Skeletal muscle cell (primary cell): ENCODE measurements at places on chromosomes 4 and X.
A peak's percentile ranks its signal among the peaks of the same experiment; 100 is the strongest.

DNA sequence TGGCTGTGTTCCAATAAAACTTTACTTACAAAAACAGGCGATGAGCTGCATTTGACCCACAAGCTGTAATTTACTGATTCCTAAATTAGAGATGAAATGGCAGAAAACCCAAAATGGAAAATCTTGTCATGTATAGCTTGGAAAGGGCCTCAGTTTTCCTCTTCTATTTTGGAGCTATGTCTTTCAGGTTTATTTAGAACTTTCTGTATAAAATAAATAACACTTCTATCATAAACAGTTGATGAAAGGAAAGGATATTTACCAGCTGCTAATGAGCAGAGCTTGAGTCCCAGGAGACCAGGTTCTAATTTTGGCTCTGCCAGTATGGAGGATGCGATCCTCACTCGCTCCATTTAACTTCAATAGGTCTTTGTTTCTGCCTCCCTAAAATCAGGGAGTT lies 213.5 kb downstream of the LDB2 start:
- no peak for DNase-seq

DNA sequence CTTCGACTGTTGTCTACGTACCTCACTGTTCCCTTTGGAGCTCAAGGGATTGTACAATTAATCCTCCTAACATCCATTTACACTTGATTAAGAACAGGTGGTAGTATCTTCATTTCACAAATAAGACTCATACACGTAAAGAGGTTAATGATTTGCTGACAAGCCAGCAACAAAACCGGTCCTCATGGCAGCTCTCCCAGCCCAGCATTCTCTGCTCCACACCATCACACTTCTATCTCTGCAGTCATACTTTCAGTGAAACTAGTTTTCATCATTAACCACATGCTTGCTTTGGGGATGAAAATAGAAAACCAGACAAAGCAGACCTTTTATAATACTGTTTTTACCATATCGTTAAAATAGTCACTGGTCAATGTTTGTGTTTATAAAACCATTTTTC lies 28.7 kb upstream of the CASK start:
- DNase-seq: no peak

- DNase-seq: no peak
Measured at GRCh38 chr4:1570291-1571164, 113.6 kb downstream of the FAM53A start.

DNA sequence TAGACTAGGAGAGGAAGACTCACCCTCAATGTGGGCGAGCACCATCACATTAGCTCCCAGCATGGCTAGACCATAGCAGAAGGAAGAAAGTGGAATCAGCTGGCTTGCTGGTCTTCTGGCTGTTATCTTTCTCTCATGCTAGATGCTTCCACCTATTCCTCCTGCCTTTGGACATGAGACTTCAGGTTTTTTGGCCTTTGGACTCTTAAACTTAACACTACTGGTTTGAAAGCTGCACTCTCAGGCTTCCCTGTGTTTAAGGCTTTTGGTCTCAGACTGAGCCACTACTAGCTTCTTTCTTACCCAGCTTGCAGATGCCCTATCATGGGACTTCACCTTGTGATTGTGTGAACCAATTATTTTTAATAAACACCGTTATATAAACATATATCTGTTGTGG lies 39.0 kb upstream of the UGT2B4 start:
- DNase-seq: no peak

DNA sequence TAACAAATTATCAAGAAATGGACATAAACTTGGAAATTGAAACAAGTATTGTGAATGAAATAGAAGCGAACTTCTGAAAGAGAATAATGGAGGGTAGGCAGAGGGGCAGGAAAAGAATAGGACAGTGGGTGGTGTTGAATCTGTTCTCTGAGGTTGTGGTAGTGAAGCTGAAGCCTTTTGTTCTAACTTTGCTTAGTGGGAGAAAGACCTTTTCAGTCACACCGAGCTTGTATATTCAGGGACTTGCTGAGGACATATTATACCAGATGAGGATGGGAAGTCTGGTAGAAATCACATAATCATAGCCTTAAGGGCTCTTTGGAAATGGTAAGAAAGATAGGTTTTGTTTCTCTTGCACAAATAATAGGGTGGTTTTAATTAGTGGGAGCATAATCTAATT lies 115.4 kb upstream of the NDST4 start:
- no peak for DNase-seq

DNA sequence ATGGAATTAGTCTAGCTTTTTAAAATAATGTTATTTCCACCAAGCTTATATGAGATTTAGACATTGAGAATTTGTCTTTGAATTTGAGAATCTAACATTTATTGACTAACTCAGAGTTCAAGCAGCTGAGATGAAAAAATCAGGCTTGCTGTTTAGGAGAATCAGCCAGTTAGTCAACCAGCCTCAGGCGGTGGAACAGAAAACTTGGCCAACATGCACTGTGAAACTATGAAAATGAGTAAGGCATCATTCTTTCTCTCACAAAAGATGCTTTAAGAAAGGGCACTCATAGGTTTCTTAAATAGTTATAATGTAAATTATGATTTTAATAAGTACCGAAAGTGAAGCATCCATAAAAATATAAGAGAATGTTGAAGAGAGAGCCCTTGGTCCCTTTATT lies 84.2 kb downstream of the NFKB1 start:
- no peak for DNase-seq

DNA sequence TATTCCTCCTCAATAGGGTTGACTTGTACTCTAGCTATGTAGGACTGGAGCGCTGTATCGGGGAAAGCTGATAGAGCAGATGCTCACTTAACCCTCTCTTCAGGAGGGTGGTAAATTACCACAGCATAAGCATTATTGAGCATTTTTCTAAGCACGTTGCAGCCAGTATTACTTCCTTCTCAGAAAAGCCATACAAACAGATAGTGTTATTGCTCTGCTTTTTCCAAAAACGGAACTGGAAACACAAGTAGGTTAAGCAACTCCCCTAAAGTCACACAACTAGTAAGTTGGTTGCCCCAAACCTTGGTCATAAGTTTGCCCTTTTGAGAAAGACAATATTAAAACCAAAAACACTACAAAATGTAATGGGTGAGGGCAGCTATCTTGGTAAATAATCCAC lies 73.9 kb downstream of the REELD1 start:
- DNase-seq: no peak

DNA sequence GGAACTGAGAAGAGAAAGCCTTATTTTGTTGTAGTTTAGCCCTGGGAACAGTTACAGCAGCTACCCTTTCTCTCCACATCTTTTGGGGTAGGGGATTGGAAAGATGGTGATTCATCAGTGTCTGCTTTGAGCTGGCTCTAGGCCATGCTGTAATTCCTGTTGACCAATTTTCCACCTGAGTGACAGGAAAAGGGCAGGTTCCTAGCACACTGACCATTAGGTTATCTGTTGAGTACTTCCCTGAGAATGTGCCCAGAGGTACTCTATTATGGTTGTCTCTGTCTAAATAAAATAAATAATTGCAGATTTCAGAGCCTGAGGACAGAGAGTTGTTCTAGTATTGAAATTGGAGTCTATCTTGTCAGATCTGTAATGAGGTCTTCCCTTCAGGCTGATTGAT lies 109.0 kb downstream of the ENOX2 start:
- no peak for DNase-seq

DNA sequence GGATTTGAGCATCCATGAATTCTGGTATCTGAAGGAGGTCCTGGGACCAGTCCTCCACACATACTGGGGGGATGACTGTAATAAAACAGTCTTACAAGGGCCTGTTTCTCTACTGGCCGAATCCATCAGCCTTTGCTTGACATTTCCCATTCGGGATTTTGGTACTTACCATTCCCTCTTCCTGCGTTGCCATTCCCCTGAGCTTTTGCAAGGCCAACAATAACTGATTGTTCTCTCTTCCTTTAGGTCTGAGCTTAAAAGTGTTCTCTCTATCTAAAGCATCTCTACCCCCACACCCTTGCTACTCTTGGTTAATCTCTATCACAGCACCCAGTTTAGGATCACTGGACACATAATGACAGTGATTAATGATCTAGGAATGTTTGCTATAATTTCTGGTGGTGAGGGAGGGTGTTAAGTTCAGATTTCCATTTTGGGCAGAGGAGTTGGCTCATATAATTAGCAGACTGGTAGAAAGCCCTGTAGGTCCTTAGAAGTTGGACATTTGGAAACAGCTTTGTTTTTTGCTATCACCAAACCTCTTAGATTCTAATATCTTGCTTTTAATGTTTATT lies 29.4 kb downstream of the TMA16 start:
- DNase-seq: no peak

- no peak for DNase-seq
Measured at GRCh38 chr4:40216622-40217366, 20.0 kb downstream of the RHOH start.

GRCh38 chr4:112327965-112328733 lies 31.0 kb downstream of the ALPK1 start:
- peak; percentile 13 for DNase-seq

DNA sequence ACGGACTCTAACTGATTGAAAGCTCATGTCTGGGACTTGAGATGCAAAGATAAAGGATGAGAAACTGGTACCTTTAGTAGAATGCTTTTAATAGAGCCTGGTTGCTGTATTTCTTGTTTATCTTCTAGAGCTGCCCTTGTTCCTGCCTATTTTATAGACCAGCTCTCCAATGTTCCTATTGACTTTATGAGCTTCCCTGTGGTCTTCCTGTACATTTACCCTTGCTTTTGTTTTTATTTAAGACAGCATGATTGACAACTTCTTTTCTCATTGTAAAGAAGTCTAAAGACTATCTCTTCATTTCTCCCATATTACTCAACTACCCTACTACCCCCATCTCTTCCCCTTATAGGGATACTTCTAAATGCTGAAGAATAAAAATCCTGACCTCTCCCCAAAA lies 174.7 kb downstream of the UGT8 start:
- DNase-seq: no peak

DNA sequence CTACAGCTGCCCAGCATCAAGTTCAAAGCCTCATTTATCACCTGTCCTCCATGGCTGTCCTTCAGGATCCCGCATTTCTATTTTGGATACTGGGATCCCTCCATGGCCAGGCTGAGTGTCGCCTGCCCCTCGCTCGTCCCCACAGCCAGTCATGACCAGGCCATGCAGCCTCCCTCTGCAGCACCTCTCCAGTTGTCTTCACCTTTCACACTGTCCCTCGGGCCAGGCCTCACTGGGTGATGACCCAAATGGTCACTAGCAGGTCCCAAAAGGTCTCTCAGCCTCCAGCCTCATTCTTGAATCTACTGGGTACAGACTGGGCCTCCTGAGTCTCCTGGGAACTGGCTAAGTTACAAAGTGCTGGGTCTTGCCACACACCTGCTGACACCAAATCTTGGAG lies 48.7 kb upstream of the HELT start:
- DNase-seq: no peak

GRCh38 chr4:4269331-4269731 lies 20.6 kb downstream of the LYAR start:
- no peak for DNase-seq

DNA sequence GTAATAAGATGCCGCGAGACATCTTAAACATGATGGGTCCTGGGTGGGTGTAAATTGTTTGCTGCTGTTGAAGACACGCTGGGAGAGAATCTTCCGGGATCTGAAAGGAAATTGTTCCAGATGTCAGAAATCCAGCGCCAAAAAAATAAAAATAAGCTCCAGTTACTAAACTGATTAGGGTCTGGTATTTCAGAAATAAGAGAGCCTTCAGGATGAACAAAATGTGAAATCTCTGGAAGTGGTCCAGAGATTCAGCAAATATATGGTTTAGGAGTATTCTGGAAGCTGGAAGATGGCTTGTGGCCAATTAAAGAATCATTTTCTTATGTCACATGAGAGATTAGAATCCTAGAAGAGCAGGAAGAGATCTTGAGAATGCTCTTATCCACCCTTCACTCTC lies 75.8 kb upstream of the NHS start:
- DNase-seq: no peak

DNA sequence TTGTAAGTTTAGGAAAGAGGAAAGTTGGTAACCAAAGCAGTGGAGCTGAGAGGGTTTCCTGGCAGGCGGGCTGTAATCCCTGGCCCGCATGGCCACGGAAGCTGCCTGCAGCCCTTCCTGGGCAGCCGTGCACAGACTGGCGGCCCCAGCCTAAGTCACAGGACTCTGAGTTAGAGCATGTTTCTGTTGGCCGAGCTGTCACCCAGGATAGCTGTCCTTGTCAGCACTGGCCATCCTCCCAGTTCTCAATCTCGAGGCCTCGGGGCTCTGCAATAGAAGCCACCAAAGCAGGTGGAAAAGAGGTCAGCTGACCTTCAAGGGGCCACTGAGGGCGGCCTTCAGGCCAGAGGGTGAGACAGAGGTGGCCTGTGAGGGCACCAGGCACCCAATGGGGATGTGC lies 20.5 kb downstream of the PNMA6E start:
- DNase-seq: no peak

DNA sequence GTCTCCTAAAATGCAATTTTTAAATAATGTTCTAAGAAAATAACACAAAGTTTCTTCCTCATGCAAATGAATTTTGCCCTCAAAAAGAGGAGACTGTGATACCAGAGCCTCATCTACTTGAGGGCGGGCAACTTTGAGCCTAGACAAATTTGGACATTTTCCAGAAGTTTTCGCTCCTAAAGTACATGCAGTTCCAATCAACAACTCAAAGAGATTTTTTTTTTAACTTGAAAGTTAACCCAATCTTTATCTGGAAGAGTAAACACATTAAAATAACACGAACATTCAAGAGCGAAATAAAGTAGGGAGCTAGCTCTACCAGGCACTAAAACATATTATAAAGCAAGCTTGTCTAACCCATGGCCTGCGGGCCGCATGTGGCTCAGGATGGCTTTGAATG lies 29.4 kb upstream of the FBXW7 start:
- no peak for DNase-seq

DNA sequence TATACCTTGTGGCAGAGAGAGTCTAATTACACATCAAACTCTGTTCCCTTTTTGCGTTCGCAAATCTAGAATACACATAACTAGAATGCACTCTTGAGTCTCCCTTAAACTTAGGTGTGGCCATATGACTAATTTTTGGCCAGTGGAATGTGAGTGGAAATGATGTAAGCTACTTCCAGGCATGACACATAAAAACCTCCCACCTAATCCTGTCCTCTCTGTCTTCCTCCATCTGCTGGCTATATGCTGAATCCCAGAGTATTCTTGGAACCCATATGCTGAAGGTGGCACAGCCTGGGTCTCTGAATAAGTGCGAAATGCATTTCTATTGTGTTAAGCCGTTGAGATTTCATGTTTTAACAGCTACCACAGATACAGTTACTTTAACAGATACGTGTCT lies 269.9 kb upstream of the NRK start:
- no peak for DNase-seq
